ENCODE measurements at places on chromosomes 12 and 14.

- no peak for DNase-seq
- H3K27ac ChIP-seq, result no peak overlapping the region
- peaks cover 3% of the 10 kb centered on the region for H3K27me3 ChIP-seq
- H3K4me1 ChIP-seq, result no peaks in the 10 kb centered on the region
- no peak overlapping the region for H3K4me3 ChIP-seq
- no peaks in the 10 kb centered on the region for H3K36me3 ChIP-seq
These were observed 149.1 kb downstream of the GLT1D1 start for GRCh38 chr12:129002427-129002826.

GRCh38 chr12:57609101-57609780 lies 2.0 kb upstream of the ARHGEF25 start:
- no peak overlapping the region for H3K27ac ChIP-seq
- H3K27me3 ChIP-seq, result peaks cover 31% of the 10 kb centered on the region
- no peak overlapping the region for H3K4me3 ChIP-seq

DNA sequence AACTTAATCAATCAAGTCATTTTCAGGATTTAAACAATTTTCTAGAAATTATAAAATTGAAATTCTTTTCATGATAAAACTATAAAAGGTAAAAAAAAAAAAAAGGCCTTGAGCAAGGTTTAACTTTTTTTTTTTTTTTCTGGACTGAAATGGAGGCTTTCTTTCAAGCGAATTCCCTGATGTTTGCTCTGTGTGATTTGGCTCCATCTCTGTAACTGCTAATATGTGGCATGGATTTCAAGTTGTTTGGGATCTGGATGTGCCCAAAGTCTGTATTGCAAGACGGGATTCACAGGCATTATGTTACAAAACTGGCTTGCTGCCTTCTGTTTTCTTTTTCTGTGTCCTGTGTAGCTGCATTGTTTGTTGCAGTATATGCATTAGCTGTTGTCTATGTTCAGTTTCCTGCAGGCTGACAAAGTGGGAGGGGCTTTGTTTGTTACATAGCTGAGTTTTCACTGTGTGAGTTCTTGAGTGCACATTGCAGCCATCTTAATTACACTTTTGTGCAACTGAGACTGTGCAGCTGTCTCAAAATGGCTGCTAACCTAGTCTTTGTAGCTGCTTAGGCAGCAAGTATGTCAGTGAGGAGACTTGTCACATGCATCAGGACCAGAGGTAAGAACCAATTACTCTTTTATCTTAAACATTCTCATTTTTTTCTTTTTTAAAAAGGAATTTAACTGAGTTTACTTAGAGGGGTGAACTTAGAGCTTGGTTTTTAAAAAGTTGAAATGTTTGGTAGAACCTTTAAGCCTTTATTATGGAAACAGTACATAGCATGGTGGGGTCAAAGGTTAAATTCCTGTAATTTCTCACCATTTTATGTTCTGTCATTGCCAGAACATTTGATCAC lies 19.5 kb downstream of the ATF7IP start:
- peaks cover 44% of the 10 kb centered on the region for H3K4me1 ChIP-seq
- H3K36me3 ChIP-seq, result peaks cover 45% of the 10 kb centered on the region
- peak overlapping the region; percentile 94 for H3K27ac ChIP-seq
- peak overlapping the region; percentile 85 for H3K4me3 ChIP-seq

DNA sequence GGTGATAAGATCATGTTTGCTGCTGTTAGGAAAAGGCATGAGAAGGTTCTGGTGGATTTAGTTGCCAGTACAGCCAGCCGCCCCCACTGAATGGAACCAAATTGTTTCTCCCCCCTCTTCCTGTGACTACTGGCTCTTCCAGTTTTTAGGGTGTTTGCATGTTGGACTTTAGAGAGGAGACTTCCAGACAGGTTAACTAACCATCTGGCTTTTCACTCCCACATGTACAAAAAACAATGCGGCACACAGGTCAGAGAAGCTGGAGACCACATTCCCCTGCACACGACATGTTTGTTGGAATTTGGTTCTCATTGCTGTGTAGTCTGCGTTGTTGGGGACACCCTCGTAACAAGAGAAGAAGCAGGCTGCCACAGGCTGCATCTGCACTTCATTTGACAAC lies 103.9 kb upstream of the TMEM132C start:
- no peak overlapping the region for H3K27ac ChIP-seq
- no peaks in the 10 kb centered on the region for H3K4me1 ChIP-seq
- no peaks in the 10 kb centered on the region for H3K36me3 ChIP-seq
- no peak overlapping the region for H3K4me3 ChIP-seq
- DNase-seq, result no peak

DNA sequence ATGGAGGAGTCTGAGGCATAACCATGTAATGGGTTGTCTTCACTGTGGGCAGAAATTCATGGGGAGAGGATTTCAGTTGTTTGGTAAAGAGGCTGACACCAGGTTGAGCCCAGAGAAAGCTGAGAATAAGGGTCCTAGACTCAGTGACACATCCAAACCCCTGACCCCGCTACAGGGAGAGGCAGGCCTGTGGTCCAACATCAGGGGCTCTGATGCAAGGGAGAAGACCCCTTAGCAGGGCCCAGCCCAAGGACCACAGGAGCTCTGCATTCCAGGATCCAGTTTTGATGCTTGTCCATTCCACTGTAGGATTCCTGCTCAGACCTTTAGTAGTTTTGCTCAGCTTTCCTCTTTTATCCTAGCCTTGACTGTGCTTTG lies 15.5 kb downstream of the GPR68 start:
- peak overlapping the region; percentile 97 for H3K27ac ChIP-seq
- DNase-seq, result no peak
- H3K36me3 ChIP-seq, result peaks cover 49% of the 10 kb centered on the region
- H3K4me3 ChIP-seq, result peak overlapping the region; percentile 80
- H3K27me3 ChIP-seq, result no peaks in the 10 kb centered on the region
- H3K4me1 ChIP-seq, result peaks cover 76% of the 10 kb centered on the region

DNA sequence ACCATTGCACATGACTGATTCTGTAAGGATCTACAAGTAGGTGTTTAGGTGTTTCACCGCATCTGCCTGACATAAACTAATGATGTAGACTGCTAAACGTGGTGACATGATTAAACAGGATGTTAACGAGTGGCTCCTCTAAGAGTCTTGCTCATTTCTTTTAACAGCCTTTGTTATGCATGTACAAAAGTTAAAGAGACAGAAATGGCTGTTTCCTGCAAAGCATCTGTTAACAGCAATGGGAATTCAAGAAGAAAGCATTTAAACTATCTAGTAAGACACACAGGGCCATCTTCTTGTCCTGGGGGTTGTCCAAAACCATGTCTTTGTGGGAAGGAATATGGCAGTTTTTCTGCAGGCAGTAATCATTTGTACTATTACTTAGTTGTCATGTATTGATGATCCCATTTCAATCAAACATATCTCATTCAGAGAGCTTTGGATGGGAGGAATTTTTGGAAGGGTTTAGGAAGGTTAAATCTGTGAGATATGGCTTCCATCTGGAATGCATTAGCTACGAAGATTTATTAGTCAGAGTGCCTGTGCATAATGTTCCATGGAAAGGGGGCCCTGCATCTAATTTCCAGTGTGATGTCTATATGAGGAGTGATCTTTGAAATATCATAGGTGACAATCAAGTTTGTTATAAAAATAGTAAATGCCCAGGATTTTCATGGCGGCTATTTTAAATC lies 495.1 kb downstream of the EGLN3 start:
- DNase-seq, result no peak
- no peak overlapping the region for H3K27ac ChIP-seq
- peaks cover 4% of the 10 kb centered on the region for H3K4me1 ChIP-seq

DNA sequence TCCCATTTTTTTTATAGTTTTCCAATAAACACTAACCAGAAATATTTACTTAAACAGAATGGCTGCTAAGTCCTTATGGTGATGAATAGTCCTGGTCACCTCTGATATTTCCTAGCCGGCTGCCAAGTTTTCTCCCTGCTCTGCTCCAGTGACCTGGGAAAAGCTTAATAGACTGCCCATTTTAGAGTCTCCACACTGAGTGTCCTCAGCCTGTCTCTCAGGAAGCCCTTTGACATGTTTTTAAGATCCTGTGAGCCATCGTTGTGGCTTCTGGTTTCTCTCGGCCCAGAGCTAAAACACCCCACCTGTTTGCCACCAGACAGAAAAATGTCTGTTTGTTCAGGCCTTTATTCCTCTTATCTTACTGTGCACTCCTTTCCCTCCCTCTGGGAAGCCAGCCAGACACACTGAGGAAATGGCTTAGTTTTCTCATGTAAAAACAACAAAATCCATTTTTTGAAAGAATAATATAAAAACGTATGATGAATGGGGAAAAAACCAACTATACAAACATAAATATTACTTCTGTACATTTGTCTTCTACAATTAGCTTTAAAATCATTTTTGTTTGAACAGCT lies 25.4 kb upstream of the ALDH2 start:
- H3K4me3 ChIP-seq, result no peak overlapping the region
- no peaks in the 10 kb centered on the region for H3K4me1 ChIP-seq
- no peak overlapping the region for H3K27ac ChIP-seq
- H3K36me3 ChIP-seq, result peaks cover 3% of the 10 kb centered on the region
- no peaks in the 10 kb centered on the region for H3K27me3 ChIP-seq
- DNase-seq, result no peak

GRCh38 chr12:55226523-55226922 lies 5.7 kb downstream of the OR10A7 start:
- H3K27ac ChIP-seq, result no peak overlapping the region
- H3K4me1 ChIP-seq, result no peaks in the 10 kb centered on the region
- H3K36me3 ChIP-seq, result no peaks in the 10 kb centered on the region
- DNase-seq, result no peak
- no peak overlapping the region for H3K4me3 ChIP-seq
- H3K27me3 ChIP-seq, result peaks cover 12% of the 10 kb centered on the region

- no peak for DNase-seq
- H3K27me3 ChIP-seq, result peaks cover 41% of the 10 kb centered on the region
- peaks cover 2% of the 10 kb centered on the region for H3K4me1 ChIP-seq
- H3K36me3 ChIP-seq, result no peaks in the 10 kb centered on the region
- no peak overlapping the region for H3K27ac ChIP-seq
These were observed 15.9 kb downstream of the HHIPL1 start for GRCh38 chr14:99660794-99661193.

GRCh38 chr14:54669721-54670561 lies 103.0 kb downstream of the SAMD4A start:
- H3K4me1 ChIP-seq, result peaks cover 28% of the 10 kb centered on the region
- peak; percentile 36 for DNase-seq
- no peaks in the 10 kb centered on the region for H3K36me3 ChIP-seq
- peak overlapping the region; percentile 52 for H3K4me3 ChIP-seq
- peaks cover 48% of the 10 kb centered on the region for H3K27me3 ChIP-seq

DNA sequence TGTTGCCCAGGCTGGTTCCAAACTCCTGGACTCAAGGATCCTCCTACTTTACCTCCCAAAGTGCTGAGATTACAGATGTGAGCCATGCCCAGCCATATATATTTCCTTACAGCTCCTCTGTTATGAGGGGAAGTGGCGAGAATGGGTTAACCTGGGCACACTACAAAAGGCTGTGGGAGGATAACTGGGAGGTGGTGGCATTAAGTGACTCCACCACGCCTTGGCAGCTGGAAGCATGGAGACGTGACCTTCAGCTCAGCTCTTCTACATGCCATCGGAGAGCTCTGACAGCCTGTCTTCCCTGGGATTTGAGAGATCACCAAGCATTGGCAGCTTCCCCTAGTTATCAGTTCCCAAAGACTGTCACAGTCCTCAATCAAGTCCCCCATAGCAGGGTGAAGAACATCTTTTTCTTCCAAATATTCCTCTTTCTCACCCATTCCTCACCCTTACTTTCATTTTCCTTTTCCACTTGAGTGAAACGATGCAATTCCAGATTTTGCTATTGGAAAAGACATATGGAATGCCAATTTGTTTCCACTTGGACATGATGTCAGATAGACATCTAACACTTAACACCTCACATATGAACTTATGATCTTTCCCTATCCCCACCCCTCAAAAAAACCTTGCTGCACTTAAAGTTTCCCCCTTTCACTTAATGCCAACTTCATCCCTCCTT lies 48.5 kb downstream of the PHLDA1 start:
- H3K27me3 ChIP-seq, result no peaks in the 10 kb centered on the region
- no peak for DNase-seq
- H3K27ac ChIP-seq, result no peak overlapping the region
- H3K4me3 ChIP-seq, result no peak overlapping the region
- peaks cover 2% of the 10 kb centered on the region for H3K36me3 ChIP-seq
- peaks cover 44% of the 10 kb centered on the region for H3K4me1 ChIP-seq

DNA sequence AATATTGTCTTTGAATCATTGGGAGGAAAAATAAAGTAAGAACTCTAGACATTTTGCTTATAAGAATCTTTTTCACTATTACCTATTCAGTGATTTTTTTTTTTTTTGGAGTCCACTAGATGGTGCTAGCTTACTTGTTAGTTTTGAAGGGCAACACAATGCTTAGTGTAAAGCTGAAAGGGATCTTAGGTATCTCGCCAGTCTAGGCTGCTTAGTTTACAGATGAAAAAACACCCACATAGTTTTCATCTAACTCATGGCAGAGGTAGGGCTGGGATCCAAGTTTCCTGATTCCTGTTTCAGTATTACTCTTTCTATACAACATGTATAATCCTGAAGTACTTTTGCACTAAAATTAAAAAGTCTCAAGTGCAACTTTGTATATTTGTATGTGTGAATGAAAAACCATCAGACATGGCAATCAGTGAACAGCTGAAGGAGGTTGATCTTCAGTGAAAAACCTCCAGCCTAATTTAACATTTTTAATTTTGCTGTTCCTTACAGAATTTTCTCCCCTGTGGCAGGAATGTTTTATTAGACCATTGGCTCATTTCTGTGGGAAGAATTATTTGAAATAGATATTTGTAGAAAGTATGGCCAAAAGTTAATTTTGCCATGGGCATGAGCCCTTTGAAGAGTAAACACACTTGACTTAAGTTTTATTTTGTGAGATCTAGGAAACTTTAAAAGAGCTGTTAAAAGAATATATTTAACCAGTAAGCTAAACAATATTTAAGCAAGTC lies 40.7 kb downstream of the LRRIQ1 start:
- no peaks in the 10 kb centered on the region for H3K36me3 ChIP-seq
- no peaks in the 10 kb centered on the region for H3K4me1 ChIP-seq
- H3K4me3 ChIP-seq, result no peak overlapping the region

- H3K36me3 ChIP-seq, result peaks cover 12% of the 10 kb centered on the region
- no peak overlapping the region for H3K27ac ChIP-seq
- H3K4me3 ChIP-seq, result no peak overlapping the region
- no peak for DNase-seq
These were observed 9.9 kb upstream of the DIABLO start for GRCh38 chr12:122235741-122236140.

DNA sequence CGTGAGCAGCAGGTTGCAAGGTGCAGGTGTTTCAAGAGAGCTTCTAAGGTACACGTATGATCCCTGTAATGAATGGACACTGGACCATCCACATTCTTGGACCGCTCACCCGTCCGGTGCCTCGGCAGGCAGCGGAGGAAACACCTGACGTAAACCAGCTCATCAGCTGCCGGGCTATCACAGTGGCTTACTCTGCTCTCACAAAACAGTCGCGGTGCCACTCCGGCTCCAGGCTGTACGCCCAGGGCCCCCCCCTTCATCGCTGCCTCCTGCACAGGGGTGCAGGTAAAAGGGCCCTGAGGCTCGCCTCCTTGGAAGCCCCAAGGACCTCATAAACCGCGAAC lies 436 bp downstream of the VPS33A start:
- peak overlapping the region; percentile 93 for H3K4me3 ChIP-seq
- no peaks in the 10 kb centered on the region for H3K27me3 ChIP-seq
- H3K36me3 ChIP-seq, result peaks cover 7% of the 10 kb centered on the region
- H3K4me1 ChIP-seq, result peaks cover 20% of the 10 kb centered on the region
- H3K27ac ChIP-seq, result peak overlapping the region; percentile 97
- DNase-seq, result no peak

- peaks cover 56% of the 10 kb centered on the region for H3K4me1 ChIP-seq
- no peaks in the 10 kb centered on the region for H3K27me3 ChIP-seq
- H3K36me3 ChIP-seq, result peaks cover 21% of the 10 kb centered on the region
These were observed 2.2 kb downstream of the ENDOU start for GRCh38 chr12:47722941-47723631.

- H3K36me3 ChIP-seq, result peaks cover 8% of the 10 kb centered on the region
- H3K27me3 ChIP-seq, result no peaks in the 10 kb centered on the region
These were observed 56.5 kb downstream of the KDM2B start for GRCh38 chr12:121524196-121524916.
